Choroid plexus epithelial cell (primary cell): ENCODE measurements at places on chromosomes 12 and 14.
A peak's percentile ranks its signal among the peaks of the same experiment; 100 is the strongest.

DNA sequence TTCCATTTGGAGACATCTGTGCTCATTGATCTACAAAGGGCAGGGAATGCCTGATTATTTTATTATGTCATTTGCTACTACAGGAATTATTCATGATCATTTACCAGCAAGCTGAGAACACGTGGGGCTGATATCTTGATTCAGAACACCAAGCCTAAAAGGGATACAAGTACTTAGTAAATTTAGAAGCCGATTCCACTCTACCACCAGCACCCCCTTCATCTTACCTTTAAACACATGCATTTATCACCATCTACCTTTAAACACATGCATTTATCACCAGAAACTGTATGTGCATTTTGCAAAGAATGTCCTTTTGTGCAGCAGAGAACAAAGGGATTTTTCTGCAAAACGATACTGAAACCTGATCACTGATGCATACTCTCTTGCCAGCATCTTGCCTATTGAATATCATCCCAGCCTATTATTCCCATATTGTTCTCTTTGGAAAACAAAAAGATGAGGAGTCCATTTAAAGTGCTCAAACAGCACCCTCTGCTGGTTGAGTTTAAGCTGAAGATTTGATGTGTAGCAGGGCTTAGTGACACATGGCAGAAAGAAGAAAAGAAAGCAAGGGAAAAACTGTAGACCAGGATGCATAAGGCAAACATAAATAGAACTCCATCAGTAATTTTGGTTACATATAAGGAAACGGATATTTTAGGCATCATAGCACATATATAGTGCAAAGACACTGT, 132.6 kb upstream of the PLEKHG7 start:
- peak; percentile 92 for DNase-seq

DNA sequence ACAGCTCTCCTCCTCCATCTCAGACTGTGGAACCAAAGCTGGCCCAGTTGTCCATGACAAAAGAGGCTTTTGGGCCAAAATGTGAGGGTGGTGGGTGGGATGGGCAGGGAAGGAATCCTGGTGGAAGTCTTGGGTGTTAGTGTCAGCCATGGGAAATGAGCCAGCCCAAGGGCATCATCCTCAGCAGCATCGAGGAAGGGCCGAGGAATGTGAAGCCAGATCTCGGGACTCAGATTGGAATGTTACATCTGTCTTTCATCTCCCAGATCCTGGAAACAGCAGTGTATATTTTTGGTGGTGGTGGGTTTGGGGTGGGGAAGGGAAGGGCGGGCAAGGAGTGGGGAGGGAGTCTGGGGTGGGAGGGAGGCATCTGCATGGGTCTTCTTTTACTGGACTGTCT, 11.8 kb upstream of the TAMALIN start:
- no peak for DNase-seq

GRCh38 chr12:48980389-48980952, 2.3 kb downstream of the WNT1 start:
- no peak for DNase-seq

GRCh38 chr12:67940780-67941243, 48.4 kb upstream of the IFNG-AS1 start:
- peak; percentile 61 for DNase-seq
